ENCODE measurements at places on chromosomes 5 and 9.

- H3K27ac ChIP-seq: no peak overlapping the region
- H3K4me3 ChIP-seq: no peak overlapping the region
- no peak for DNase-seq
- H3K36me3 ChIP-seq: no peaks in the 10 kb centered on the region
- H3K27me3 ChIP-seq: no peaks in the 10 kb centered on the region
Observed at GRCh38 chr9:126337729-126338372, 11.2 kb downstream of the MVB12B start.

- no peak overlapping the region for H3K27ac ChIP-seq
- H3K4me1 ChIP-seq: peaks cover 2% of the 10 kb centered on the region
- no peak for DNase-seq
- H3K4me3 ChIP-seq: no peak overlapping the region
Observed at GRCh38 chr5:17221843-17222636, 4.6 kb downstream of the BASP1 start.

GRCh38 chr9:127541865-127542264 lies 70.2 kb upstream of the STXBP1 start:
- H3K4me1 ChIP-seq: peaks cover 18% of the 10 kb centered on the region
- H3K27ac ChIP-seq: no peak overlapping the region
- no peaks in the 10 kb centered on the region for H3K27me3 ChIP-seq
- H3K4me3 ChIP-seq: no peak overlapping the region

DNA sequence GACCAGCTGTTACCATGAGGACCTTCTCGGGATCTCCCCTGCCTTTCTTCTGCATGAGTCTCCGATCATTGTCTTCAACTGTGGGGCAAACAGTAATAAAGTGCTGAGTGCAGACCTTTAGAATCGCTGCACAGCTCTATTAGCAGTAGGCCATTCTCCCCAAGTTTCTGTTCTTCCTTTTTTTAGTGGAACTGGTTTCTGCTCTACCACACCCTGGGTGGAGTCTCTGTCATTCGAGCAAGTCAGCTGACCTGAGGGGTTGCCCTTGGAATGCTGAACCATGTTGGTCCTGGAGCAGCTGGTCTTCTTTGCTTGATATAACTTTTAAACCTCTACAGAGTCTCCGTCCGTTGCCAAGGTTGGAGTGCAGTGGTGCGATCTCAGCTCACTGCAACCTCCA lies 33.4 kb upstream of the GNPDA1 start:
- DNase-seq: no peak
- H3K27me3 ChIP-seq: no peaks in the 10 kb centered on the region
- H3K4me3 ChIP-seq: no peak overlapping the region
- no peaks in the 10 kb centered on the region for H3K4me1 ChIP-seq
- H3K27ac ChIP-seq: no peak overlapping the region
- no peaks in the 10 kb centered on the region for H3K36me3 ChIP-seq

DNA sequence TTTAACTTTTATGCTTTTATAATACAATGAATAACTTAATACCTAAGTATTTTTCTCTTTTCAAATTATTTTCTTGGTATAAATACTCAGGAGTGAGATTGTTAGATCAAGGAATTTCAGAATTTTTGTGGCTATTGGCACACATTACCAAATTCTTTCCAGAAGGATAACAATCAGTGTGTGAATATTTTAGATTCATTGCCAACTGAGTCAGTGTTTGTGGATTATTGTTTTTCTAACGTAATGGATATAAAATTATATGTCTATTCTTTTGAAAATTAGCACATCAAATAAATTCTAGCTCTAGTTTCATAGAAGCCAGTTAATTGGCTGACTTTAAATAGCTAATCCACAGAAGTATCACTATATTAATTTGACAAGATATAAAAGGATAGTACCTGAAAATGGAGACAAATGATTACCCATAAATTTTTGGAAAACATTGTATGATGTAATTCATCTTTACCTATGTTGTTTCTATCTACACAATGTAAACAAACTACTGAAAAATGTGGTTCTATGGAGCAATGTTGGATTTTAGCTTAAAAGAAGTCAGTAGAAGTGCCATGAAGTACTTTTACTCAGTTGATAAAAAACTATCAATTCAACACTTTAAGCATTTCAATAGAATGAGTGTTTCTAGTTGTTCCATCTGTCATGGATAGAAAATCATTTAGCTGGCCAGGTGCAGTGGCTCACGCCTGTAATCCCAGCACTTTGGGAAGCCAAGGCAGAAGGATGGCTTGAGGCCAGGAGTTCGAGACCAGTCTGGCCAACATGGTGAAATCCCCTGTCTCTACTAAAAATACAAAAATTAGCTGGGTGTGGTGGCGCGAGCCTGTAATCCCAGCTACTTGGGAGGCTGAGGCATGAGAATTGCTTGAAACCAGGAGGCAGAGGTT lies 185.1 kb downstream of the ADAMTSL1 start:
- no peak for DNase-seq
- H3K4me1 ChIP-seq: no peaks in the 10 kb centered on the region
- H3K36me3 ChIP-seq: no peaks in the 10 kb centered on the region
- no peaks in the 10 kb centered on the region for H3K27me3 ChIP-seq

DNA sequence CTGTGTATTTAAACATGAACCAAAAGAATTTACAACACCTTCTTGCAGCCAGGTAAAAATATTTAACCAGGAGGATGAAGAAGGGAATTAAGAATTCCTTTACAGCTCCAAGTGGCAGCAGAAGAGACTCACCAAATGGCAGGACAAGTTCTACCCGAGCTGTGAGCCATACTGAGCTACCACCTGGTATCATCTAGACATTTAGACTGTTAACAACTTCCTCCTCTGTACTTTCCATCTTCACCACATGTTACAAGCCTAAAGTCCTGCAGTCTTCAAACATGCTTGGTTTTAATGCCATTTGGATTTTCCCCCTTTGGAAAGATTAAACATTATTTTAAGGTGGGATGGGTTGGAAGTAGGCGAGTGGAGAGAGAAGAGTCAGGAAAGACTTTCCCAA lies 190.2 kb downstream of the TRPM6 start:
- no peak overlapping the region for H3K27ac ChIP-seq
- H3K4me3 ChIP-seq: no peak overlapping the region
- H3K36me3 ChIP-seq: no peaks in the 10 kb centered on the region
- no peaks in the 10 kb centered on the region for H3K4me1 ChIP-seq
- H3K27me3 ChIP-seq: no peaks in the 10 kb centered on the region

DNA sequence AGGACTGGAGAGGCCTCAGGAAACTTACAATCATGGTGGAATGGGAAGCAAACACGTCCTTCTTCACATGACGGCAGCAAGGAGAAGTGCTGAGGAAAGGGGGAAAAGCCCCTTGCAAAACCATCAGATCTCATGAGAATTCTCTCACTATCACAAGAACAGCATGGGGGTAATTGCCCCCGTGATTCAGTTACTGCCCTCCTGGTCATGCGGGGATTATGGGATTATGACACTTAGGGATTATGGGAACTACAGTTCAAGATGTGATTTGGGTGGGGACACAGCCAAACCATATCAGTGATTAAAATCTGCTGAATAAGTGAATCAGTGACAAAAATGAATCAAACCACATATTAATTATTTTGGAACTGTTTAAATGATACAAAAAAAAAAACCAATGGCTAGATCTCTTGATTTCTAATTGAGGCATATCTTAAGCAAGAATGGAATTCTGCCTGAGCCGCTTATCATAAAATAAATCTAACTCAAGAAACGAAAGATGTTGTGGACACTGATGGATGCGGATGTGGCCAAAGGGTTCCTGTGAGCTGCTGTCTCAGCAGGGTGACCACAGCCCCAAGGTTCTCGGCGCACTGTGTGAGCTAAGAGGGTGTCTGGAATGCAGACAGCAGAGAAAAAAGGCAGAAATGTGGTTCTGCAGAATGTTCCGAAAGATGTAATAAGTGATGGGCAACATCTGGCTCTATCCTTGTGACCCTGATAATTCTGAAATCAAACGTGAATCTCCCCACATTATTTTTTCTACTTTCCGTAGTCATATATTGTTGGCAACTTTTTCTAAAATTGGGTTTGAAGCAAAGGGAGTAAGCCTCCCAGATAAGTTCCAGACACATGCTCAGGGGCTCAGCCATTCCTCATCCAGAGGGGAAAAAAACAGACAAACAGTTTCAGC lies 107.2 kb upstream of the ICE1 start:
- DNase-seq: no peak
- H3K4me3 ChIP-seq: no peak overlapping the region

- H3K27ac ChIP-seq: no peak overlapping the region
- H3K27me3 ChIP-seq: no peaks in the 10 kb centered on the region
- no peaks in the 10 kb centered on the region for H3K4me1 ChIP-seq
- H3K36me3 ChIP-seq: no peaks in the 10 kb centered on the region
- no peak overlapping the region for H3K4me3 ChIP-seq
Observed at GRCh38 chr9:112341730-112342129, 8.3 kb upstream of the PTBP3 start.

All from neuronal stem cell (in vitro differentiated cells).